ENCODE measurements at places on chromosomes 11 and 22.

DNA sequence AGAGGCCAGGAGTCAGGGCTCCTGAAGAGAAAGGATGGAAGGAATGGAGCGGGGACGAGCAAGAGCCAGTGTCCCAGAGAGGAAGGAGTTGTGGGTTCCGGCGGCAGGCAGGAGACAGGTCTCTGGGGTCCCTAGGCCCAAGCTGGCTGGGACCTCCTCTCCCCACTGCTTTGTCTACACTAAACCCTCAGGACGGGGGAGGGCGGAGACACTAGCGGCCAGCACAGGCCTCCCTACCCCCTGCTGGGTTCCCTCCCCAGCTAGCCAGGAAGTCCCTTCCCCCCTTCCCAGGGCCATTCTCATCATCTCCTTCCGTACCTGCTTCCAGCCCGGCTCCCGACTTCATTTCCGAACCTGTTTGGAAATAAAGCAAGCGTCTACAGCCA, 79.5 kb downstream of the ST3GAL4 start:
- no peak for DNase-seq

- no peak for DNase-seq
Measured at GRCh38 chr11:39741066-39741465, 1718.4 kb downstream of the LRRC4C start.

GRCh38 chr11:77784572-77784971, 36.0 kb downstream of the RSF1 start:
- no peak for DNase-seq

GRCh38 chr11:111949519-111950426, 12.6 kb downstream of the DIXDC1 start:
- DNase-seq: no peak

DNA sequence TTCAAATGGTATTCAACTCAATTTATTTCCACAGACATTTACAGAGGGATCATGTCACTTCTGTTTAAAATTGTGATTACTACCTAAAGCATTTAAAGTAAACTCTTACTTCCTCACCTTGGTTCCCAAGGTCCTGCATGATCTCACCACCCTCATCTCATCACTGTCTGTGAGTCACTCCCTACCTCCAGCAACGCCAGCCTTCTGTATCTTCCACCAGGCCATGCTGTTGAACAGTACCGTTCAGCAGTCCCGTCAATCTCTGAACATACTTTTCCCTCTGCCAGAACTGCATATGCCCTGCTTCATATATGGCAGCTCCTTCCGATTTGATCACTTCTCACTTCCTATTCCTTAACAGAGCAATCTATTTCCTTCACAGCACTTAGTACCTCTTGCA, 2.0 kb downstream of the FBXO3 start:
- DNase-seq: no peak

DNA sequence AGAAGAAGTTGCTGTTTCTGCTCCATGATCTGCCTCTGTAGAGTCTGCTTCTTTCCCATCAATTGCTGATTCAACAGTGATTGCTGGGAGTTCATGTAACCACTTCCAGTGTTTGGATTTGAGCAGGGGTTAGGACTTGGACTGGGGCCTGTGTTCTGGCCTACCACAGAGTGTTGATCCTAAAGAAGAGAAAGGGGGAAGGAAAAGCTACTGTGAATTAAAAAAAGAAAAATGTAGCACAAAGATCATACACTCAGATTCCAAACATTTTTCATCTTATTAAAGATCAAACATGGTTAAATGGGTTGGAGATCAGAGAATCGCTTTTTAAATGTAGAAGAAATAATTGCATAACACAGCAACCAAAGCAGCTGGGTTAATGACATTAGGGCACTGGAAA, 67.6 kb upstream of the MTMR2 start:
- DNase-seq: no peak

- DNase-seq: no peak
Measured at GRCh38 chr11:15157181-15157580, 42.5 kb downstream of the INSC start.

DNA sequence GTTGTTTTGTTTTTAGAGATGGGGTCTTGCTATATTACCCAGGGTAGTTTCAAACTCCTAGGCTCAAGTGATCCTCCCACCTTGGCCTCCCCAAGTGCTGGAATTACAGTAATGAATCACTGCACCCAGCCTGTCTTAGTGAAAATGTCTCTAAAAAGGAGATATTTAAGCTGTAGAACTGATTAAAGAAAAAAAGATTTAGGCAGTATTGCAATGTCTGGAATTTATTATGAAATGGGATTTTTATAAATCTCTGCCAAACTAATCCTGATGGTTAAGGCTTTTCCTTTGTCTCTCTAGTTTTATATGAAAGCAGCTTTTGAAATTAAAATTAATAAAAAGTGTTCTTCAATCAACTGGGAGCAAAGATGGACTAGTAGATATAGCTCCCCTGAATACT, 2.1 kb downstream of the PLAAT3 start:
- DNase-seq: no peak

GRCh38 chr11:65185869-65186341, 4.2 kb downstream of the CAPN1 start:
- no peak for DNase-seq

DNA sequence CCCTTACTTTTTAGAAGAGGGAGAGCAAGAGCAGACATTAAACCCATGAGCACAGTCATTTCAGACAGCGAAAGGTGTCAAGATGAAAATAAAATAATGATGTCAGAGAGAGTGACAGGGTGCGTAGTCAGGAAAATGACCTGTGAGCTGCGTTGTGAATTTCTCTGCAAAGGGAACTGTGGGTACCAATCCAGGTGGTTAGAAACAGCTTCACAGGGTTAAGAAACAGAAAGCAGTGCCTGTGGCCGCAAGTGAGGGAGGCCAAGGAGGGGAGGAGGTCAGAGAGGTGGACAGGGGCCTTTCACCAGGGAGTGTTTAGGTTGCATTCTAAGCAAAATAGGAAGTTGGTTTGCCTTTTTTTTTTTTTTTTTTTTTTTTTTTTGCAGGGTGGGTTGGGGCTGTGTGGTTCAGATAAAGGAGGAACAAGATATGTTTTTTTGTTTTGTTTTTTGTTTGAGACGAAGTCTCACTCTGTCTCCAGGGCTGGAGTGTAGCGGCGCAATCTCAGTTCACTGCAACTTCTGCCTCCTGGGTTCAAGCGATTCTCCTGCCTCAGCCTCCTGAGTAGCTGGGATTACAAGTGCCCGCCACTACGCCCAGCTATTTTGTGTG, 7.9 kb downstream of the TIGD3 start:
- DNase-seq: no peak

- no peak for DNase-seq
Measured at GRCh38 chr11:123265951-123266350, 70.9 kb upstream of the CLMP start.

GRCh38 chr11:111336582-111337256, 38.4 kb downstream of the POU2AF3 start:
- DNase-seq: no peak

- DNase-seq: no peak
Measured at GRCh38 chr11:109972181-109972715, 120.9 kb upstream of the ZC3H12C start.

DNA sequence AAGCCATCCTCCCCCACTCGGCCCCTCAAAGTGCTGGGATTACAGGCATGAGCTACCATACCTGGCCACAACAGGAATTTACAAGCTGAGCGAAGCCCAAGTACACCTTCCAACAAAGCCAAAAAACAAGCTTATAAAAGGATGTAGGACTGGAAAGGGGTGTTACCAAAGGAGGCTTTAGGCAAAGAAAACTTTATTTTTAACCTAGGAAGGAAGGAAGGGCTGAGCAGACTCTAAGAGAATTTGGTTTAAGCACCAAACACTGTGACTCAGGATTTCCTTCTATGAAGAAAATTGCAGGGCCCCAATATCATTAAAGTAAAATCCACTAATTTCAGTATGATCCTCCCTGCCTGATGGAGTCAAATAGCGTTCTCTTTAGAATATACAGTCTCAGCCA, 12.1 kb downstream of the DENND5A start:
- DNase-seq: no peak

- DNase-seq: no peak
Measured at GRCh38 chr11:2470495-2470894, 25.7 kb downstream of the KCNQ1 start.

- no peak for DNase-seq
Measured at GRCh38 chr11:4495487-4495886, 13.0 kb downstream of the OR52K1 start.

DNA sequence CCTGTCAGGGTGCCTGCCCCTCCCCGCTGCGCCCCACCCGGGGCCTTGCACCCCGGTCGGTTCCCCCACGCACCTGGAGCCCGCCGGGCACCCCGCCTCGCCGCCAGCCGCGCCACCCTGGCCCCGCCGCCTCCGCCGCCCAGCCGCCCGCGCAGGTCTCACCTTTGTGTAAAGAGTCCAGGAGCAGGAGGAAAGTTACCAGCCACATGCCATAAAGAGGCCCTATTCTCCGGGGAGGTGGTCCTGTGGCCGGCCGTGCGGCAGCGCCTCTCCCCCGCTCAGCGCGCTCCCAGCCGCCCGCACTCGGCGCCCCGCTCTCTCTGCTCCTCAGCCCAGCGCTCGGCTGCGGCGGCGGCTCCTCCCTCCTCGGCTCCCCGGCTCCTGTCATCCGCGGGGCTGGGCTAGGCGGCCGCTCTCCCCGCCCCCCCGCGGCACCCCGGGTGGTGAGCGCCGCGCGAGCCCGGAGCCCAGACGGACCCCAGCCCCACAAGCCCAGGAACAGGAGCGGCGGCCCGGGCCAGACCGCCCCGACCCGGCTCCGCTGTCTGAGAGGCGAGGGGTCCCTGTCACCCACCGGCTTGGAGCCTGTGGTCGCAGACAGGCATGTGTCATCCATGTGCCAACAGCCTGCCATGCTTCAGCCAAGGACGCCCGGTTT, at the start of gene DSCAML1:
DSCAML1 (minus strand) TSS at position 345 of the 658 bp plus-strand sequence; CDS start at position 208, 137 bp downstream.
- no peak for DNase-seq

DNA sequence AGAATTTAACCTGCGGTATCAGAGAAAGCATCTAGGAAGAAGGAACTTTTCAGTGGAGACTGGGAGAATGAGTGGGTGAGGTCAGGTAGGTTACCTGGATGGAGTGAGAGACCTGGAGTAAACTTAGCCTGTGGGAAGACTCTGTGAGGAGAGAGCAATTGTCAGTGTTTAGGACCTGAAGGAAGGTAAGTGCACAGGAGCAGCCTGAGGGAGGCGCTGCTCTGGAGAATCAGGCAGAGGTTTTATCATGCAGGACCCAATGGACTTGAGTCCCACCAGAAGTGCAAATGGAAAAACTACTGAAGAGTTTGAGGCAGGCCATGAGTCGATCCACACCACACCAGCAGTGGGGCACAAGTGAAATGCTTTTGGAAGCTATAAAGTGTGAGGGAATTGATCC, 10.6 kb upstream of the IFTAP start:
- DNase-seq: no peak

DNA sequence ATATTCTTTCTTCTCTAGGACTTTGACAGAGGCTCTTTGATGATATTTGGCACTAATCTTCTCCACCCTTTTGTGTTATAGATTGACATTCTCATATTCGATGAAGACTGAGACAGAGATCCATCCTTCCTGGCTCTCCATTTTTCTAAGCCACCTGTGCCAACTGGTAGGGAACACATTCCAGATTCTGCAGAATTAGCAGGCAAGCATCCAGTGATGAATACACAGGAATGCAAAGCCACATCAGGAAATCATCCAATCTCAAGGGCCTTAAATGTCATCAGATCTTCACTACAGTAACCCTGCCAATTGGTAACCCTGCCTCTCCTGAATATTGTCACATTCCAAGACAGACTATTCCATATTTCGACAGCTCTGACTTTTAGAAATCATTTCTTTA, 718.4 kb upstream of the API5 start:
- DNase-seq: no peak

DNA sequence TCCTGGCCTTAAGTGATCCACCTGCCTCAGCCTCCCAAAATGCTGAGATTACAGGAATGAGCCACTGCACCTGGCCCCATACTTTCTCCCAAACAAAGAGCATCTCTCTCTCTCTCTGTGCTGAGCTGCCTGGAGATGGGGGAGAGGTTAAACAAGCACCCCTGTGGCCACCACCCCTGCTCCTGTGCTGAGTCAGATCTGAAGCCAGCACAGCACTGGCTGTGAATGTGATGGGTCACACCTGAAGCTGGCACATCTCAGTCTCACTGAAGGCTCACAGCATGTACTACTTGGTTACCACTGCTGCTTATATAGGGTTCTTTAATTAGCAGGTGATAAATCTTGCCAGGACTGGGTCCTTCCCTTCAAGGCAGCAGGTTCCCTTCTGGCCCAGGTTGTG, 10.8 kb upstream of the WEE1 start:
- no peak for DNase-seq

DNA sequence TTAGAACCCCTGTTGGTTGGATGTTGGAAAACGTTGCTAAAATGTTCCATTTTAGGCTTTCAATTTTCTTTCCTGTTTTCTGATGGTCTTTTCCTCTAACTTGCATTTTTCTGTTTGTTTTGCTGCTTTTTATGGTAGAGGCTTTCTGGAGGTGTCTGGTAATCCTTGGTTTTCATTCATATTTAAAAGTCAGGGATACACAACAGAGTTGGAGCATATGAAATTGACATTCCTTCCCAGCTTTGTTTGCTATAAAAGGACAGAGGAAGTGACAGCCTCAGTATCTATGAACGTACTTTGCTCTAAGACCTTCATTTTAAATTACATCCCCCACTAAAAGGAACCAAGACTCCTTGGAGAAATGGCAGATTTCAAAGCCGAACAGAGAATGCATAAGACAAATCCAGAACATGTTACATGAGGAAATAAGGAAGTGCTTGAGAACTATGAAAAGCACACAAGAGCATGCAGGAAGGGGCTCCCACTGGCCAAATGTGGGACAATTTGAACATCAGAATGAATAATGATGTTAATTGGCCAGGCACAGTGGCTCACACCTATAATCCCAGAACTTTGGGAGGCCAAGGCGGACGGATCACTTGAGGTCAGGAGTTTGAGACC, 56.7 kb downstream of the PPP6R3 start:
- DNase-seq: no peak

DNA sequence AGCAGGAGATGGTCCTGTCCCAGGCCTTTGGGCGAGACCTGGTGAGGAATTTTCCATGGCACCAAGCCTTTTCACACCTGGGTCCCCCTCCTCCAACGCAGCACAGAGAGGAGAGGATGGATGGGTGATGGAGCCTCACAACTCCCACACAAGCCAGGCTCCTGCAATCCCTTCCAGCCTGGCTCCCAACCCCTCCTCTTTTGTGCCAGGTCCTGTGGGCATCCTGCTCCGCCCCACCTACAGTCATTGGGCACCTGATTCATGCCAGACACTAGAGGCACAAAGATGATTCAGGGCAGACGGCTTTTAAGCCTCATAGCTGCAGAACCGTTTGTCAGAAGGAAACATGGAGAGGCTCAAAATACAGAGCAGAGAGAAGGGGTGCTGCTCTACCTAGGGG, 16.1 kb upstream of the MYRF start:
- no peak for DNase-seq

DNA sequence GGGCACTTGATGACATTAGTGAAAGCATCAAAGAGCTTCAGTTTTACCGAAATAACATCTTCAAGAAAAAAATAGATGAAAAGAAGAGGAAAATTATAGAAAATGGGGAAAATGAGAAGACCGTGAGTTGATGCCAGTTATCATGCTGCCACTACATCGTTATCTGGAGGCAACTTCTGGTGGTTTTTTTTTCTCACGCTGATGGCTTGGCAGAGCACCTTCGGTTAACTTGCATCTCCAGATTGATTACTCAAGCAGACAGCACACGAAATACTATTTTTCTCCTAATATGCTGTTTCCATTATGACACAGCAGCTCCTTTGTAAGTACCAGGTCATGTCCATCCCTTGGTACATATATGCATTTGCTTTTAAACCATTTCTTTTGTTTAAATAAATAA, 10.6 kb downstream of the REXO2 start:
- DNase-seq: no peak

Data from activated T-helper 1 cell treated with anti-CD3 and anti-CD28 coated beads, Interleukin-2, amount 50 U/mL, for 16 hours (primary cell).